CD4-positive, CD25-positive, alpha-beta regulatory T cell (primary cell): ENCODE measurements at places on chromosomes 2 and 18.

- no peaks in the 10 kb centered on the region for H3K27me3 ChIP-seq
- H3K4me1 ChIP-seq, result no peaks in the 10 kb centered on the region
- no peaks in the 10 kb centered on the region for H3K36me3 ChIP-seq
- no peak overlapping the region for H3K27ac ChIP-seq
These were observed 249.8 kb upstream of the ATP5MC3 start for GRCh38 chr2:175431101-175431946.

- H3K4me1 ChIP-seq, result no peaks in the 10 kb centered on the region
- H3K4me3 ChIP-seq, result no peak overlapping the region
- H3K27ac ChIP-seq, result no peak overlapping the region
- no peak for DNase-seq
- H3K36me3 ChIP-seq, result no peaks in the 10 kb centered on the region
These were observed 103.3 kb downstream of the TMEFF2 start for GRCh38 chr2:192091476-192091875.

DNA sequence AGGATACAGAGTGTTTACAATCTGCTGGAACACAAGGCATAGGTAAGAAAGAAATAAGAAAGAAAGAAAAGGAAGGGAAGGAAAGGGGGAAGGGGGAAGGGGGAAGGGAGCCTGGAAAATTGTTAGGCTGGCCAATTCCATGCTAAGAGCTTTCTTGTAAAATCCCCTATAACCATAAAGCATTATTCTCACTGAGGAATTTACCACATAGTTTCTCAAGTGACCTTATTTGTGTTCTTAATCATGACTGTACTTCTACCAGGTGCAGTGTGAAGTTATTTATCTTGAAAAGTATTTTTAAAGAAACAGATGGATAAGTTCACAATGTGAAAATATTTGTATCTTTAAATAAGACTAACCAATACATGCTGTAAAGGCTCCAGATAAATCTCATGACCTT is 39.2 kb upstream of the KIDINS220 start:
- H3K27me3 ChIP-seq, result peaks cover 7% of the 10 kb centered on the region
- no peak for DNase-seq
- H3K27ac ChIP-seq, result no peak overlapping the region
- no peak overlapping the region for H3K4me3 ChIP-seq
- H3K36me3 ChIP-seq, result no peaks in the 10 kb centered on the region
- no peaks in the 10 kb centered on the region for H3K4me1 ChIP-seq

DNA sequence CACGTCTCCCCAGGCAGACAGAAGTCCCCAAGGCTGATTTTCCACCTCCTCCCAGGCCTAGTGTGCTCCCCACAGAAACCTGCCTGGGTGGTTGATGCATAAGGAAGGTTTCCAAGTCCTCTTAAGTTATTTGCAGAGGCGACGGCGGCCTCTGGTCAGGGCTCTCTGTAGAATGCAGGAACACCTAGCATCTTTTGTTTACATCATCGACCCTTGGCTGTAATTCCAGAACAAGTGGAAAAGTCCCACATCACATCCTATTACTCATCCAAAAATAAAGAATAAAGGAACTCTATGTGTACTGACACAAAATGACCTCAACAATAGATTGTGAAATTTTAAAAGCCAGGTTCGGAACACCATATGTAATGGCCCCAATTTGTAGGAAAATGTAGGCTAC is 211.1 kb downstream of the ALPK2 start:
- no peak for DNase-seq
- no peaks in the 10 kb centered on the region for H3K36me3 ChIP-seq
- H3K27ac ChIP-seq, result no peak overlapping the region
- H3K4me1 ChIP-seq, result no peaks in the 10 kb centered on the region

DNA sequence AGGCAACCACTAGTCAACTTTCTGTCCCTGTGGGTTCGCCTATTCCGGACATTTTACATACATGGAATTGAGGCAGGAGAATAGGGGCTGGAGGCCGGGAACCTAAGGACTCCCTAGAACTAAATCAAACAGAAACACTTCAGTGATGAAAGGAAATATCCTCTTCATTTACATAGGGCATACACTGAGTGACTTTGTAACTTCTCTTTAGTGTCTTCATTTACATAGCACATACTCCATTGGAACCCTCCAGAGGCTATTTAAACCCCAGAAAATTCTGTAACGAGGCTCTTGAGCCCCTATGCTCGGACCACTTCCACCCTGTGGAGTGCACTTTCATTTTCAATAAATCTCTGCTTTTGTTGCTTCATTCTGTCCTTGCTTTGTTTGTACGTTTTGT is 56.5 kb downstream of the CCDC195 start:
- no peak for DNase-seq
- no peaks in the 10 kb centered on the region for H3K27me3 ChIP-seq
- no peak overlapping the region for H3K4me3 ChIP-seq
- H3K27ac ChIP-seq, result no peak overlapping the region
- no peaks in the 10 kb centered on the region for H3K4me1 ChIP-seq

DNA sequence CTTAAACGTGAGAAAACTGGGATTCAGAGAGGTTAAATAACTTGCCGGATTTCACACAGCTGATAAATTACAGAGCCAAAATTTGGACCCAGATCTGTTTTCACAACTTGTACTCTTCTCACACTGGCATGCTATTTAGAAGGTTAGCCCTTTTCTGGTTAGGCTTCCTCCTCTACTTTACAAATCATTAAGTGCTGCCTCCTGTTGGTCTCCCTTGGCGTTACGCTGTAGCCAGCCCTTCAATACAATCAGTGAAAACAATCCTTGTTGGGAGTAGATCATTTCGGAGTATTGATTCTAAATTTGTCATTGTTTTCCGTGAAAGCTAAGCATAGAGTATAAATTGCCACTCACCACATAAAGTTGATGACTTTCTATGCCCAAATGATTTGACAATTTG is 153.5 kb downstream of the ARHGAP15 start:
- peaks cover 4% of the 10 kb centered on the region for H3K4me1 ChIP-seq
- H3K27ac ChIP-seq, result no peak overlapping the region
- no peaks in the 10 kb centered on the region for H3K27me3 ChIP-seq
- no peak for DNase-seq
- peaks cover 12% of the 10 kb centered on the region for H3K36me3 ChIP-seq

DNA sequence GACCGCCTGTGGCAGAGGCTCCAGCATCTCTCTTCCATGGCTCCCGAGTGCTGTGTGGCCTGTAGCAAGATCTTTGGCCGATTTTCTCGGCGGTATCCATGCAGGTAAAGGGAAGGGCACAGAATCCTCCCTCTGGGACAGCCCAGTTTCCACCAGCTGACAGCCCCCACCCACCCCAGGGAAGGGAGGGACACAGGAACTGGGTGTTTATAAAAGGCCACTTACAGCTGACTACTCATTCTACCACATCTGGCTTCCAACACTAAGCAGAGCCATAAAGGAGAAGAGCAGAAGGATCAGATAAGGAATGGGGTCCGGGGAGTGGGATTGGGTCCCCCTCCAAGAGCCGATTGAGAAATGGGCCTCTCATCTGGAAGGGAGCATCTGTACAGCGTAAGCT is 20.2 kb downstream of the RUFY4 start:
- H3K4me1 ChIP-seq, result no peaks in the 10 kb centered on the region
- no peak for DNase-seq
- peaks cover 2% of the 10 kb centered on the region for H3K27me3 ChIP-seq
- H3K27ac ChIP-seq, result no peak overlapping the region

GRCh38 chr2:143132355-143132754 is 3.1 kb downstream of the ARHGAP15 start:
- no peak for DNase-seq
- H3K36me3 ChIP-seq, result peaks cover 2% of the 10 kb centered on the region
- H3K27ac ChIP-seq, result peak overlapping the region; percentile 35
- no peaks in the 10 kb centered on the region for H3K27me3 ChIP-seq

GRCh38 chr2:232009639-232010274 is 48.2 kb downstream of the DIS3L2 start:
- peaks cover 3% of the 10 kb centered on the region for H3K36me3 ChIP-seq
- no peaks in the 10 kb centered on the region for H3K27me3 ChIP-seq
- no peak overlapping the region for H3K27ac ChIP-seq

GRCh38 chr2:224242561-224242960 is 159.3 kb downstream of the FAM124B start:
- no peak for DNase-seq
- no peak overlapping the region for H3K4me3 ChIP-seq
- no peaks in the 10 kb centered on the region for H3K4me1 ChIP-seq
- peaks cover 6% of the 10 kb centered on the region for H3K27me3 ChIP-seq

DNA sequence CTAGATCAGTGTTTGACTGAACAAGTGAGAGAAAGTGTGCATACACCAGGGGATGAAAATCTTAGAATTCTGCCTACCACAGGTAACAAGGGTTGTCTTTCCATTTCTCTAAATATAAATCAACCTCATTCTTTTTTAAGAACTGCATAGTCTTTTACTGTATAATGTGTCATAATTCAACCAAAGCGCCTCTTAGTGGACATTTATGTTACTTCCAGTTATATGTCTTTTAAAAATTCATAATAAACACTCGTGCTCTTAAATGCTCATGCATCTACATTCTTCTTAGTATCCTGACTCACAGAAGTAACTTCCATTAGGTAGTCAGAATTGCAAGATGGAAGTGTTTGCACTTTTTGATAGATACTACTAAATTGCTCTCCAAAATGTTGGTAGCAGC is 76.2 kb downstream of the CHRNA1 start:
- DNase-seq, result no peak
- H3K27ac ChIP-seq, result no peak overlapping the region
- peaks cover 10% of the 10 kb centered on the region for H3K4me1 ChIP-seq
- H3K4me3 ChIP-seq, result no peak overlapping the region
- H3K36me3 ChIP-seq, result no peaks in the 10 kb centered on the region

- H3K27ac ChIP-seq, result no peak overlapping the region
- no peak for DNase-seq
- no peaks in the 10 kb centered on the region for H3K4me1 ChIP-seq
- H3K36me3 ChIP-seq, result no peaks in the 10 kb centered on the region
- H3K27me3 ChIP-seq, result no peaks in the 10 kb centered on the region
- H3K4me3 ChIP-seq, result no peak overlapping the region
These were observed 51.1 kb downstream of the MYO5B start for GRCh38 chr18:50143886-50144285.

DNA sequence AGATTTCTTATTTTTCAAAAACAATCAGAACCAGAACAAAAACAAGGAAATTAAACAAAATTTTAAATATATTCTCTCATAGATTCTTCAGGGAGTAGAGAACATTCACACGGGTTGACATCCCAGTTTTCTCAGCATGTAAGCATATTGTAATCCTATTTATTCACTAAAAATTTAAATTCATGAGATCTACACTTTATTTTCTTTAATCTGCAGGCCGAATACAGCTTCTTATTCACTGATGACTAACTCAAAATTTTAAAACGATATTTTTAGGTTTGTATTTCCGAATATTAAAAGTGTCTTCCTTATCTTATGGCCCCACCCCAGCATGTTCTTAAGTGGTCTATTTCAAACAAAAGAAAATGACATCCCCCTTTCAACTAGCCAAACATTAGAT is 262.4 kb downstream of the MEIS1 start:
- H3K27me3 ChIP-seq, result no peaks in the 10 kb centered on the region
- no peaks in the 10 kb centered on the region for H3K4me1 ChIP-seq
- no peak overlapping the region for H3K27ac ChIP-seq
- no peaks in the 10 kb centered on the region for H3K36me3 ChIP-seq
- no peak overlapping the region for H3K4me3 ChIP-seq

DNA sequence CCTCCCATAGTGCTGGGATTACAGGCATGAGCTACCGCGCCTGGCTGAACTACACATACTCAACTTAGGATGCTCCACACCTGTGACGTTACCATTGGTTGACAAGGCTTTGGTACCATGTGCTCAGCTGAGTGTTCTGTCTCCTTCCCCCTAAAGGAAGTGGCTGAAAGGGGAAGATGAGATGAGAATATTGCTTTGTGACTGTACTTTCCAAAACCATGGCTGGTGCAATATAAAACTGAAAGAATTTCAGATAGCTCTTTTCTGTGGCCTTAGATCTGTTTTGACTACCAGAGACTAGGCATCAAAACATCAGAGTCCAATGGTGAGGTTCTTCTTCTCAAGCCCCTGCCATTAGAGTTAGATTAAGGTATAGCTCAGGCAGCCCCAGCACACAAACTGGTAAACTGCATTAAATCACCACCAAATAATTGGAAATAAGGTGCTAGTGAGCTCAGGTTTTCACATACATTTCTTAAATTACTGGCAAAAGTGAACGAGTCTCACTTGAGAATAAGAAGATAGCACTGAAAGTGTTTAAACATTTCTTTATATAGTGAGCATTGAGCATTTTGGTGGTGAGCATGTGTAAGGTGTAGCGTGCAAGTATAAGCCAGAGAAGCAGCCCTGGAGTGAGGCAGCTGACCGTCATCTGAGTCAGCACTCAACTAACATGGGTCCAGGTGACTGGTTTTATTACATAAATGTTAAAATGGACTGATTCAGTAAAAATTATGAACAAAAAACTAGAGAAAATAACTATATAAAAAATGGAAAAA is 113.5 kb upstream of the FZD5 start:
- H3K27me3 ChIP-seq, result no peaks in the 10 kb centered on the region
- H3K27ac ChIP-seq, result no peak overlapping the region
- H3K4me1 ChIP-seq, result no peaks in the 10 kb centered on the region
- H3K36me3 ChIP-seq, result no peaks in the 10 kb centered on the region

DNA sequence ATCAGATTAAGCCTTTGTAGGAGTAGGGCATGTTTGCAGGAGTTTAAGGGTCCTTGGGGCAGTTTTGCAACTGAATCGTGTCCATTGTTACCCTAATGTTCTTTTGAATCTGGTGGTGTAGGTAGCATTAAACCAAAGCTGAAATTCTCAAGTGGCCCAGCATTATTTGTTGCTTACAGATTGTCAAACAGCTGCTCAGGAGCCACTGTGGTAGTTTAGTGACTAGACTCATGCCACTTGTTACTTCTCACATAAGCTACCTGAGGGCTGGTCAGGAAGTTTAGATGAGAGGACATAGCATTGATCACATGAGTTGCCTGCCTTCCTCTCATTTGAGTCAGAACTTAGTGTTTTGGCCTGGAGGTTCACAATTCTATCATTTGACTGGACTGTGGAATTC is 157.6 kb downstream of the HAUS1 start:
- DNase-seq, result no peak

DNA sequence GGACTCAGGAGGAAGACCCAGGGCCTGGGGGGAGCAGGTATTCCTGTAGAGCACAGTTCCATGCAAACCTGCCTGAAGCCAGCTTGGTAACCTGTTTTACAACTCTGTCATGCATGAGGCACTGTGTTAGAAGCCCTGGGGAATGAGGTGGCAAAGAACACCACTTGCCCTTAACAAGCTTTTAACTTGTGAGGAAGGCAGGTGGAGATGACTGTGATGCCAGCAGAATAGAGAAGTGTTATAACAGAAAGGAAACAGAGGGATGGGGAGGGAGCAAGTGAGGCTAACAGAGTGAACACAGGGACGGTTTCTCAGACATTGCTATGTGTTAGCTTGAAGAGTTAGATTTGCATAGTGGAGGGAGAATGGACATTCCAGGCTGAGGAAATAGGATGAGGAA is 11.5 kb upstream of the IL1A start:
- no peak overlapping the region for H3K4me3 ChIP-seq
- H3K36me3 ChIP-seq, result no peaks in the 10 kb centered on the region
- no peaks in the 10 kb centered on the region for H3K27me3 ChIP-seq
- H3K27ac ChIP-seq, result no peak overlapping the region
- DNase-seq, result no peak

DNA sequence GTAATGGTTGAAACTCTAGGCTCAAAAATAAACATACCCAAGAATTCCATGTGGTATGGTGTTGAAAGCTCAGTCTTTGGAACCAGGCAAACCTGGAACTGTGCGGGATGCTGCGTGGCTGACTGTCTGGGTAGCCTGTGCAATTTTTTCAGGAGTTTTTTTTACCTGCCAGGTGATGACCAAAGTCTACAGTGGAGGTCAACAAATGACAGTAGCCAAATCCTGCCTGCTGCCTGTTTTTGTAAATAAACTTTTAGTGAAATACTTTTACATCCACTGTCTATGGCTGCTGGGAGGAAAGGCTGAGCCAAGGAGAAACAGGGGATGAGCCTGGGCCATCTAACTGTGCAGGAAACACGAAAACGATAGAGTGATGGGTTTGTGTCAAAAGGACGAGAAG is 240.6 kb downstream of the PIEZO2 start:
- no peaks in the 10 kb centered on the region for H3K27me3 ChIP-seq
- no peaks in the 10 kb centered on the region for H3K4me1 ChIP-seq
- H3K4me3 ChIP-seq, result no peak overlapping the region
- no peak overlapping the region for H3K27ac ChIP-seq
